Right kidney (tissue), 9 donors: ENCODE measurements at places on chromosomes 16 and 17.

- no peak for DNase-seq
Observed at GRCh38 chr16:24478401-24478800, 61.0 kb upstream of the RBBP6 start.

GRCh38 chr16:1960665-1961630, 1.6 kb downstream of the NDUFB10 start:
- no peak for DNase-seq

- no peak for DNase-seq
Observed at GRCh38 chr17:12040478-12040877, 19.8 kb downstream of the MAP2K4 start.

DNA sequence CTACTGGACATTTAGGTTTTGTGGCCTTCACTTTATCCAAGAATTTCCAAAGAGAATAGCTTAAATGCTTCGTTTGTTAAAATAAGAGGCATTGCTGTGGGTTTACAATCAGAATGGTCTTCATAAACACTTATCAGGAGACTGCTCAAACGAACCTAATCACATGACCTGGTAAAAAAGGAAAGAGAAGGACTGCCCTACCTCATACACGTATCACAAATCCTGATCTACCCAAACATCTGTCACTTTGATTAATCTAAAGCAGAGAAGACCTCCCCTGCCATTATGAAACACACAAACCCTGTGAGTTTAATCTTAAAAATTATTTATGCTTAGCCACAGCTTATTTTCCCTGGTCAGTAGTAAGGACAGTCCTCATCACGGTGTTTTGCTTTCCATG, 76.6 kb downstream of the PARN start:
- no peak for DNase-seq

DNA sequence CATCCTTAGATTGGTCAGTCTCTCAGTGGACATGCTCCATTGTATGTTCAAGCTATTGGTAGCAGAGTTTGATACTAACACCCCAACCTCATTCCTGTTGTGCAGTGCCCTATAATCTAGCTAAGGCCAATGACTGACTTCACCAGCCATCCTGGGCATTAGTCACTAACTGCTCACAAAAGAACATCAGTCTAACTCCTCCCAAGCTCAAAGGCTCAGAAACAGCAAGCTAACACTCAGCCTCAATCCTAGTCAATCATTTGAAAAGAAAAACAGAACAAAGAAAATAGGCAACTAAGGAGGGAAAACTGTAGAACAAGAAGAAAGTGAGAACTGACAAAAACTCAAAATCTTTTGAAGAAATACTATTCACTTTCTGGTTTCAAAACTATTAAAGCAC, 199.1 kb upstream of the C17orf78 start:
- no peak for DNase-seq

GRCh38 chr17:4645642-4646041, 4.2 kb upstream of the ALOX15 start:
- no peak for DNase-seq

GRCh38 chr17:39143552-39144093, 7.8 kb downstream of the PLXDC1 start:
- DNase-seq = no peak

DNA sequence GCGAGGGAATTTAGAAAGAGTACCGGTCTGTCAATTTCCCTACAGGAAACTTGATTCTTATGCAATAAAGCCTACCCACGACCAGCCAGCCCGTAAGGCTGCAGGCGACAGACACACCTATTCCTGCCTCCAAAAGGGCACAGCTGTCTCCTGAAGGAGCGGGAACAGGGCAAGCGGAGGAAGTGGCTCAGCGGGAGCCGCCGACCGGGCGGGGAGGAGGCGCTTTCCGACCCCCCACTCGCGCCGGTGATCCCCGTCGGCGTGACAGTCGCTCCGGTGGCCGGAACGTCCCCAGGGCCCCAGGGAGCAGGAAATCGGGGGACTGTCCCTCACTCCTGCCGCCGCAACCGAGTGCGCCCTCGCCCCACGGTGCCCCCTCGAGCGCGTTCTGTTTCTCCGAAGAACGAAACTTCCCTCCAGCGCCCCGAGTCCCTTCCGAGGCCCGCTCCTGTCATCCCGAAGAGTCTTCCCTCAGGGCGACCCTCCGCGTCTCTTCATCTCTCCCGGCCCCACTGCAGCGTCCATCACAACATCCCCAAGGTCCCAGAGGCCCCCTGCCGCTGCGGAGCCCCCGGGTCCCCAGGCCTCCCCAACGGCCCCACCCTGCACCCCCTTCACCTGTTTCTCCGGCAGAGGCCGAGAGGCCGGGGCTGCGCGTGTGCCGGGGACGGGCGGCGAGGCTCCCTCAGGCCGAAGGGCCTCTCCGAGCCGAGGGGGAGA, 421 bp downstream of the STAT3 start:
- peak; percentile 77 for DNase-seq

DNA sequence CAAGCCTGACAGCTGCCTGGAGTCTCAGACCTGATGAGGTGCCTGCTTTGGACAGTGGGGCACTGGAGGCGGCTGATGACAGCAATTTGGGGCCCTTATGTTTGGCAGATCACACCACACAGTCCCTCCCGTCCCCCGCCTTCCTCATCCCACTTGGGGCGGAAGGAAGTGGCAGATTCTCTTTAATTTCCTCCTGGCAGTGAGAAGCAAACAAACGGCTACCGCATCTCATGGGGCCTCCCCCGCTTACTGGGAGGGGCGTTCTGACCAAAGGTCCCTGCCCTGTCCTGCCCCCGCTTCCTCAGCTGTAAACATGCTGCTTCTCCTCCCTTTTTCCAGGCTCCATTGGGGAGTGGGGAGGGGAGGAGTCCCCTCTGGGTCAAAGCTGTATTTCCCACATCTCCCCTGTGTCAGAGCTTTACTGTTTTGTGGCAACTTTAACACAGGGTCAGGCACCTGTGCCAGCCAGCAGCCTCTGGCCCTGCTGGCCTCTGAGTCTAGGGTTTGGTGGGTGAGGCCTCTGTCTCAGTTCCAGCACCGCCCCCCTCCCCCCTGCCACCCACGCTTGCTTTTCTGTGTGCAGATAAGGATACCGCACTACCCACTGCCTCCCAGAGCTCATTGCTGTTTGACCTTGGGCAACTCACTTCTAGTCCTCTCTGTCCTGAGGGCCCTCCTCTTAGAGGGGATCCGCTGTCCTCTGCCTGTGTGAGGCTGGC, 5.4 kb upstream of the NFATC3 start:
- DNase-seq = peak; percentile 71
